Dermis blood vessel endothelial cell (primary cell): ENCODE measurements at places on chromosomes 5 and 9.
A peak's percentile ranks its signal among the peaks of the same experiment; 100 is the strongest.

- DNase-seq, result no peak
Observed at GRCh38 chr5:3615217-3615616, 19.6 kb downstream of the IRX1 start.

DNA sequence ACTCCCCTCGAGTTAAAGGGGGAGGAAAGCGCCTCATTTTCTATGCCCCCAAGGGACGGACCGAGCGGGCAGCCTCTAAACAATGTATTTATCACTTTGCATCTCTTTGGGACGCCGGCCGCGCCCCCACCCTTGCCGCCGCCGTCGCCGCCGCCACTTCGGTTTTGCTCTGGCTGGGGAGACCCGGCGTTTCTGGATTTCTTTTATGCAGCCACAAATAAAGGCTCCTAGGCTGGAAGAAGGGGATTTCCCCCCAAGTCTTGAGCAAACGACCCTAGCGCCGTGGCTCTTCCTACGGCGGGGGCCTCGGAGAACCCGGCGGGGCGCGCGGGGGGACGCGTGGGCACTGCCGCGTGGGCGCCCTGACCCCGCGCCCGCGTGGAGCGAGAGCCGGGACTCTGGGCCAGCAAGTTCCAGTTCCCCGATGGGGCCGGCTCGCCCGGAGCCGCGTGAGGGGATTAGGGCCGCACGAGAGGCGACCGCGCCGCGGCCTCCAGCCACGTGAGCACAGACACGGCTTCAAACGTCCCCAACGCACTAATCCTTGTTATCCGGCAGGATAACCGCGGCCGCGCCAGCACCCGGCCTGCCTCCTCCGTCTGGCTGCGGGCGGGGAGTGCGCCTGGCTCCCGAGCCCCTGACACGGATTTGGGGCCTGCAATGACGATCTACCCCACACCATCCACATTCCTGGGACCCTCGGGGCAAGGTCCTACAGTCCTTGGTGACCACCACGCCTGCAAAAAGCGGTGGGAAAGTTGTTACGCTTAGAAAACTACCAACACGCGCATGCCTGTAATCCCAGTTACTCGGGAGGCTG lies 7.9 kb upstream of the NEUROG1 start:
- peak; percentile 25 for DNase-seq

- no peak for DNase-seq
Observed at GRCh38 chr9:124366476-124367220, 48.6 kb downstream of the PSMB7 start.

GRCh38 chr5:145161391-145161790 lies 673.8 kb downstream of the PRELID2 start:
- no peak for DNase-seq

- no peak for DNase-seq
Observed at GRCh38 chr9:86867804-86868313, 79.4 kb downstream of the GAS1 start.

- DNase-seq, result no peak
Observed at GRCh38 chr9:97572196-97572891, 60.8 kb downstream of the TSTD2 start.

GRCh38 chr9:83652433-83652832 lies 29.5 kb downstream of the IDNK start:
- no peak for DNase-seq

DNA sequence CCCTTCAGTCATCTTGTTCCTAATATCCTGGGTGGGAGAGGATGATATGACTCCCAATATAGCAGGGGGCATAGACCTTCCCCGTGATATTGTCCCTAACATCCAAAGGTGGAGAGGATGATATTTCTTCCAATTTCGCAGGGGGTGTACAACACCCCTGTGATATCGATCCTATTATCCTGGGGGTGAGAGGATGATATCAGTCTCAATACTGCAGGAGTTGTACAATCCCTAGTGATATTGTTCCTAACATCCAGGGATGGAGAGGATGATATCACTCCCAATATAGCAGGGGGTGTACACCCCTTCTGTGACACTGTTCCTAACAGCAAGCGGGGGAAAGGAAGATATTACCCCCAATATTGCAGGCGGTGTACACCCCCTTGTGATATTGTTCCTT lies 122.6 kb downstream of the TMEM38B start:
- DNase-seq, result no peak

GRCh38 chr5:80034962-80035821 lies at the start of gene THBS4:
TSS of gene THBS4 (plus strand) at chr5:80035348. CDS start at chr5:80035538, 190 bp downstream.
- DNase-seq, result no peak

DNA sequence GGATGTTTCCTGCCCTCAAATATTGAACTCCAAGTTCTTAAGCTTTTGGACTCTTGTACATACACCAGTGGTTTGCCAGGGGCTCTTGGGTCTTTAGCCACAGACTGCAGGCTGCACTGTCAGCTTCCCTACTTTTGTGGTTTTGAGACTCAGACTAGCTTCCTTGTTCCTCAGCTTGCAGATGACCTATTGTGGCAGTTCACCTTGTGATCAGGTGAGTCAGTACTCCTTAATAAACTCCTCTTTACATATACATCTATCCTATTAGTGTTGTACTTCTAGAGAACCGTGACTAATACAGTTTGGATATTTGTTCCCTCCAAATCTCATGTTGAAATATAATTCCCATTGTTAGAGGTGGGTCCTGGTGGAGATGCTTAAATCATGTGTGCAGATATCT lies 681.9 kb upstream of the ARRDC3 start:
- no peak for DNase-seq

GRCh38 chr5:156920042-156920860 lies 42.8 kb downstream of the TIMD4 start:
- no peak for DNase-seq

DNA sequence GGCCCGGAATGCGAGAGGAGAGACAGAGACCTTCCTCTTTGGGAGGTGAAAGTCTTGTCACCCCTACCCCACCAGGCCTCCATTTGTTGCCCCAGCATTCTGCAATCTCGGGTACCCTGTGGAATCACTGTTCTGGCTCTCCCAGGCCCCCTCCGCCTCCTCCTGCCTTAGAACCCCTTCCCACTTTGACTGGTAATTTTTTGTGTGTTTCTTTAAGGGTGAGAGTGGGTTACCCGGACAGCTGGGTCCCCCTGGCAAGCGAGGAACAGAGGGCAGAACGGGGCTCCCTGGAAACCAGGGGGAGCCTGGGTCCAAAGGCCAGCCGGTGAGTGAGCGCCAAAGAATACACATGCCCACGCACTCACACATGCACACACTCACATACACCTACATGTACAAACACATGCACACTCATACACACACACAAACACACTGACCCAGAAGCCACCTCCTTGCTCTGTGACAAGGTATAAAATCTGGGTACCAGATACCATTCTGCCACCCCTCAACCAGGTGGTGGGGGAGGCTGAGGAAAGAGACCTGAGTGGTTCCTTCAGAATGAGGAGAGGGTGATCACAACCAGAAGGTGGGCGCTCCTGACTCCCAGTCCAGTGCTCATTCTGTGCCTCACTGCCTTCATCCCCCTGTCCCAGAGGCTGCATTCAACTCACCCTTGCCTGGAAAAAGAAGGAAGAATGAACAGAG lies 30.9 kb upstream of the ORM1 start:
- DNase-seq, result no peak

GRCh38 chr5:1371218-1371971 lies 26.5 kb upstream of the CLPTM1L start:
- no peak for DNase-seq

GRCh38 chr5:38878391-38879077 lies 32.7 kb downstream of the OSMR start:
- no peak for DNase-seq

DNA sequence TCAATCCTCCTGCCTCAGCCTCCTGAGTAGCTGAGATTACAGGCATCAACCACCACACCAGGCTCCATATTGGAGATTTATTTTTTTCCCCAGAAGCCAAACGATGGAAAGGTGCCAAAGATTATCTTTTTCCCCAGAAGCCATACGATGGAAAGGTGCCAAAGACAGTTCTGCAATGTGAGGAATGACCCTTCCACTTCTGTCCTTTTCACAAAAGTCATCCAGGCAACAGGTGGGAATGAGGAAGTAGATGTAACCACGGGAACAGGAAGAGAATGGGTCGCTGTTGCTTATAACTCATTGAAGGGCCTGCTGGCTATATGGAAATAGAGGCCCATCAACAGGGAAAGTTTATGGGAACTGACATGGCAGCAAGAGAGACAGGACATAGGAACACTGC lies 233.7 kb upstream of the MSX2 start:
- DNase-seq, result no peak

GRCh38 chr9:91407580-91408318 lies 15.9 kb downstream of the NFIL3 start:
- no peak for DNase-seq

DNA sequence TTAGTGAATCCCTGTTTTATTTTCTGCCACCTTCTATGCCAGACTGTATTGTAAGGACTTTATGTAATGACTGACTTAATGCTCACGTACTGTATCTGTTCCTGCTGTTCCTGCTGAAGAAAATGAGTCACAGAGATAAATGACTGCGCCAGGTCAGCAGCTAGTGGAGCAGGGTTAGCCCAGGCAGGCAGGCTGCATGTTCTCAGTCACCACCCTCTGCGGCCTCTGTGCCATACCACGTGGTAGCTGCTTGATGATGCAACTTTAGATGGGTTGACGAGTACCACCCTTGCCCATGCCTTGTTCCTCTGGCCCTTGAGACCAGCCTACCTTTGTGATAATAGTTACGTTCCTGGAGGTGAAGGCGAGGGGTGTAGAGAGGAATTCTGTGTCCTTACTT lies 161.9 kb downstream of the TRIO start:
- peak; percentile 63 for DNase-seq

DNA sequence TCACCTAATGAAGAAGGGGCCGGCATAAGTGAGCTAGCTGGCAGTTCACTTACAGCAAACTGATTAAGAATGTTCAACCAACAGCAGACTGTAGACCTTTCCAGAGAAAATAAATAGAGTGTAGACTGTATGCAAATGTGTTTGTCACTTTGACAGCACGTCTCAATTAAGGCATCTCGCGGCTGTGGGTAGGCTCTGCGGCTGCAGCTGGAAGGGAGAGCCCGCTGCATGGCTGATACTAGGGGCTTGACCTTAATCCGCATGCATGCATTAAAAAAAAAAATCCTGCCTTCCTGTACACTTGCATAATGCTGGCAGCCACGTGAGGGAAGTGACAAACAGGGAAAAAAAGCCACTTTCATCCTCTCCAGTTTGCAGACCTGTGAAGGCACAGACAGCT lies 82.3 kb downstream of the CRB2 start:
- DNase-seq, result peak; percentile 52

GRCh38 chr5:170293273-170293672 lies 4.3 kb downstream of the LCP2 start:
- no peak for DNase-seq

GRCh38 chr5:5613261-5613990 lies 190.9 kb downstream of the ICE1 start:
- DNase-seq, result no peak

GRCh38 chr5:157137691-157138090 lies 5.0 kb downstream of the MED7 start:
- no peak for DNase-seq

GRCh38 chr9:115443890-115444289 lies 325.9 kb upstream of the TNC start:
- no peak for DNase-seq

GRCh38 chr5:155129513-155129880 lies 115.9 kb downstream of the KIF4B start:
- no peak for DNase-seq

- DNase-seq, result peak; percentile 53
Observed at GRCh38 chr5:158456756-158457155, 597.8 kb upstream of the CLINT1 start.

DNA sequence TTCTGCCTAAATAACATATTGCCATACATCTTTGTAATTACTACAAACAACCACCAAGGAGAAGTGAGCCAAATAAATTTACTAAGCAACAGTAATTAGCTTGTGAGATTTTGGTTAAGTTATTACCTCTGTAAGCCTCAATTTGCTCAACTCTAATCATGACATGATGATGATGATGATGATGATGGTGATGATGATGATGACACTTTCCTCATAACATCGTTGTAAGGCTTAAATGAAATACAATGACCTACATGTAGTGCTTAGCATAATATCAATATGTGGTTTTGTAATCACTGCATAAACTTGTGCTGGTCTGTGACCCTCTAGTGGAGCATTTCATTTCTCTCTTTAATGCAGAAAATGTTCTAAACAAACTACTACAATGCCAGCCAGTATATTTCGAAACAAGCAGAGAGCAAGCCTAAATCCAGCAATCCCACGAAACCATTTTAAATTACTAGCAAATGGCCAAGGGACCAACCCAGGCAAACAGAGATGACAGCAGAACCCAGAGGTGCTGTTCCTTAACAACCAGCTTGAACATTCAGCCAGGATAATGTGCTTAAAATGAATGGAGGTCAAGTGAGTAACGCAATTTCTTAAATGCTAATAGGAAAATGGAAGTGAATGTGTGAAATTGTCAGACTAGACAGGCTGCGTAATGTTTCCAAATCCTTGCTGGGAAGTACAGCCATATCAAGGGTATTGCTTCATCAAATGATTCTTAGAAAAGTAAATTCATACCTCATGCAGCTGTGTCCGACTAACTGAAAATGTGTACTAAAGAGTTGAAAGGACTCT lies 281.9 kb upstream of the PUM3 start:
- no peak for DNase-seq

- DNase-seq, result peak; percentile 12
Observed at GRCh38 chr9:34337403-34337802, 8.0 kb downstream of the NUDT2 start.

DNA sequence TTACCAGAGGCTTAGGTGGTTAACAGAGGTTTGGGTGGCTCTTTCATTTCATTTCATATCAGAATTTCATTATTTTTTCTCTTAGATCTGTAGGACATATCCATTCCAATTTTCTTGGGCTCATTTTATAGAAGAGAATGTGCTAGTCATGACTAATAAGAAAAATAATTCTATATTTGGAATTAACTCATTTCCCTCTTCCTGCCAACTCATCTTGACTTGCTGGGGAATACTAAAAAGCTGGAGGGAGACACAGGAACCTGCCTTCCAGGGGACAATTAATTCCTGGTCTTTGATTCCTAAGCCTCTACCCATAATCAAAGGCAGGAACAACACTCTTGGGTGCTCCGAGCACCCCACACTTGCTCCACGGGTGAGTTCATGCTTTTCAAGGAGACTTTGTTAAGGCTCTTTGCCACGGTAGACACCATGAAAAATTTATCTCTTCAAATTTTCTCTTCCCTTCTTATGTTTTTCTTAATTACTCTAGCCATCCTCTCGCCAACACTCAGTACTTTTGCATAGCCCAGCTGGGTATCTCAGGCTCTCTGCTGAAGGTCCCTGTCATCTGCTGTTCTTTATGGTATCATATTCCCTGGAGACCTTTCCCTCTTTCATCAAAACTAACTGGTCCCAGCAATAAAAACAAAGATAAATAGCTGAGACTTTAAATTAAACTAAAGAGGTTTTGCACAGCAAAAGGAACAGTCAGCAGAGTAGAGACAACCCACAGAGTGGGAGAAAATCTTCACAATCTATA lies 273.9 kb downstream of the NPR3 start:
- DNase-seq, result peak; percentile 28

DNA sequence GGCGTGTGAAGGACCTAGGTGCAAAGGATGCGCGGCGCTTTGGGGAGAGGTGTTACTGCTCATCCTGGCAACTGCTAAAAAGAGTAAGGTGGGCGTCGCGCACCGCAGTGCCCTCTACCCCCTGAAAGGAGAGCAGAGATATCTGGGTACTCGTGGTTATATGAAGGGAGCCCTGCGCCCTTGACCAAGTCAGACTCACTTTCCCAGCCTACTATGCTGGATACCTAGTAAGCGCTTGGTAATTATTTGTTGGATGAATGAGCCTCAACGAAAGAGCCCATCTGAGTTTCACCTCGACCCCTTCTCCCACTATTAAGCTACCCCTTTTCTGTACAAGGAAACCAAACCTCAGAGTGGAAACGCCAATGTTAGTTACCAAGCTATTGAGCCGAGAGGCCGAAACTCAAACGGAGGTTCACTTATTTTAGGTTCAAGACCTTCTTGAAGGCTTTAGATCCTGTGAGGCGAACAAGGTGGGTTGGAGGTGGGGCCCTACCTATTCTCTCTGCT lies 8.0 kb downstream of the LHX6 start:
- no peak for DNase-seq
